ENCODE measurements at places on chromosomes 1 and 21.

DNA sequence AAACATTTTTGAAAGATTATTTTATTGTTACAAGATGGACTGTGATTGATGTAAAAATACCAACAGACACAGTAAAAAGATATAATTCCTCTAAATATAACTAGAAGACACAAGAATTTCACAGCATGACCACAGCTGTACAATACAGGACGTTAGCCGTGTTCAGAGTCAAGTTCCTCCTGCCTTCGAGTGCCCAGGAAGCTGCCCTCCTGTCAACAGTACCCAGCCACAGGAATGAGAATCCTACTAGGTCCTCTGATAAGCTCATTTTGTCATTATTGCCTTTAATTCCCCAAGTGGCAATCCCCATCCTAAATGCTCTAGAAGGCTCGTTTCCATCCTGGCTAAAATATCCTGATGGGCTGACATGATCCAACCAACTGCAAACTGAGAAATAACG lies 16.4 kb upstream of the CAPN2 start:
- no peak for DNase-seq

DNA sequence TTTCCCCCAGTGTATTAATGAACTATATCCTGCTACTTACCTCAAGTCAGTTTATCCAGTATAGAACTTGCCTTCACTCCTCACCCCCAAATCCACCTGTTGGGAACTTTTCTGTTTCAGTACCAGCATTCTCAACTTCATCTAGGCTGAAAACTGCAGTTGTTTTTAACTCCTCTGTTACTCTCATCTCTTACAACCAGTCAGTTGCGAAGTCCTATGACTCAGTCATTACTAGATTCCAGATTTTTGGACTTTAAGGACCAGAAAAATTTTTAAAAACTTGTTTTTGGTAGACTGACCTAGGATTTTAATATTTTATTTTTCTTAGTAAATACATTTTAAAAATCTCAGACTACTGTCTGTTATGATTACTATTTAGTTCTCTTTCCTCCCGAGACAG lies 8.1 kb downstream of the GNAI3 start:
- DNase-seq = peak; percentile 18

DNA sequence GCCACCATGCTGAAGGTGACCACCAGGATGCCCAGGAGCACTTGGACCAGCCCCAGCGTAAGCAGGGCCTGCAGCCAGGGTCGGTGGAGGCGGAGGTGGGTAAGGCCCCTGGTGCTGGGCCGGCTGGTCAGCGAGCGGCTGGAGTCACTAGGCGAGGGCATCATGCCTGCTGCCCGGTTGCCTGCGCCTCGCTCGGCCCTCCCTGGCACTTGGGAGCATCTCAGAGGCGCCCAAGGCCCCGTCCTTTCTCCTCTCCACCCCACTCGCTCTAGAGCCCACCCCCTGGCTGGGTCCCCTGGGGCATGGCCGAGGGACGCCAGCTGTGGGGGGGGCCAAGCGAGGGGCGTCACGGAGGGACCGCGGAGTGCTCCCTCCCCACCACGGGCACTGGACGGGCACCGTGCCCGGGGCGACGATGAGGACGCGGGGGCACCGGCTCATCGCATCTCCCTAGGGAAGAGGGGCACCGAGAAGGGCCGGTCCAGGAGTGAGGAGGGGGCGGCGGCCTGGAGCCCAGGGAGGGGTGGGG lies 505 bp downstream of the ENTREP3 start:
- DNase-seq = no peak

- no peak for DNase-seq
Measured at GRCh38 chr21:29394051-29394450, 95.3 kb downstream of the BACH1 start.

- no peak for DNase-seq
Measured at GRCh38 chr1:29607236-29607635, 370.9 kb downstream of the PTPRU start.

- no peak for DNase-seq
Measured at GRCh38 chr1:246416261-246416660, 90.8 kb downstream of the SMYD3 start.

GRCh38 chr1:57576756-57577155 lies 152.9 kb upstream of the DAB1 start:
- DNase-seq = no peak

DNA sequence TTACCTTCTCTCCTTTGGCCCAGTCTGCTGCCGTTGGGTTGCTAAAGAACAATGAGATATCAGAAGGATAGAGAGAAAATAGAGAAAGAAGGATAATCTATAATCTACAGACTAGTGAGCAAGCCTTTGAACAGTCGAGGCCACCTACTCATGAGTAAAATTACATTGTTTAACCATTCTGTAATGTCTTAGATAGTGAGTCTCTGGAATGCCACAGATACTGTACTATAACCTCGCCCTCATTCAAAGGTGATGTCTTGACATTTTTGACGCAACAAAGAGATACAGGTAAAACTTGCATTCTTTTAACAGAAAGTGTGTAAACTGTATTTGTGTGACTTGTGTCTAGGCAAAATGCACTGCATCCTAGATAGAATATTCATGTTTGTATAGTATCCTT lies 77.9 kb downstream of the LAMC1 start:
- no peak for DNase-seq

DNA sequence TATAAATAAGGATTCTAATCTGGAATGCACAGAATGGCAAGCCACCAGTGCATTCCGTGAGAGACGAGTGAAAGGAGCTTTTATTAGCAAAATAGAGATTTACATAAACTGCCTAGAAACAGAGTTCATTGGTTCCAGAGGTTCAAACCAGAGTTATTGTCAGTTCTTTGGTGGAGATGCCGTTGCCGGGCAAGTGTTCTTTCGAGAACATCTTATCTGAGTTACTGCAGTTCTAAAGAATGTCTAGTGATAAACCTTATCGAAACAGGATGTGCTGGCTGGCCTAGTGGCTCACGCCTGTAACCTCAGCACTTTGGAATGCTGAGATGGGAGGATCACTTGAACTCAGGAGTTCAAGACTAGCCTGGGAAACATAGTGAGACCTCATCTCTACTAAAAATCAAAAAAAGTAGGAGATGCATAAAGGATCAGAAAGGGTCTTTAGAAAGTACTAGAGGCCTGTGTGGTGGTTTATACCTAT lies 19.9 kb upstream of the EVI5 start:
- peak; percentile 88 for DNase-seq

DNA sequence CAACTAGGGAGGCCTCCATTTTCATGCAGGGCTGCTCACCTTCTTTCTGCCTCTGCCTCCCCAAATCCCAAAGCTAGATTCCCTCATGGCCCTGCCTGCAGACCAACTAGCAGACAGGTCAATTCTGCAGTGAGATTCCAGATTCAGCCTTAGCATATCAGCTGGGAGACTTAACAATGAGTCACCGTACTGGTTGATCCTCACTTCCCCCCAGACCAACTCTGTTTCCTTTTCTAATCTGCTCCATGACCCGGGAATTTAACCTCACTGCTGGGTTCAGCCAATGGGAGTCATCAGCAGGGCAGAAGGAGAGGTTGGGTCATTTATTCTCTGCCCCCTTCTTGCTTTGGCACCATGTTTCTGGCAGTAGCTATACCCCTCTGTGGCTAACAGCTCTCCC lies 140.6 kb upstream of the GRIK3 start:
- no peak for DNase-seq

- DNase-seq = peak; percentile 20
Measured at GRCh38 chr1:169892927-169893644, 610 bp downstream of the SCYL3 start.

DNA sequence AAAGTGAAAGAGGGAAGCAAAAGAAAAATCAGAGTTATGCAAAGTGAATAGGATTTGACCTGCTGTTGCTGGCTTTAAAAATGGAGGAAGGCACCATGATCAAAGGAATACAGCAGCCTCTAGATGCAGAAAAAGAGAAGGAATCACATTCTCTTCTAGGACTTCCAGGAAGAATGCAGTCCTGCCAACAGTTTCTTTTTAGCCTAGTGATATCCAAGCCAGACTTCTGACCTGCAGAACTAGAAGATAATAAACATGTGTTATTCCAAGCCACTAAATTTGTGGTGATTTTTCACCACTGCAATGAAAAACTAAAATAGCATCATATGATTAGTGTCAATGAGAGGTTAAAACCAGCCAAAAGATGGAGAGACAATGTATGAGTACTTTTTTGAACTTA lies 101.9 kb upstream of the ADAMTS5 start:
- DNase-seq = no peak

- DNase-seq = peak; percentile 30
Measured at GRCh38 chr1:224698015-224698451, 81.9 kb downstream of the CNIH3 start.

DNA sequence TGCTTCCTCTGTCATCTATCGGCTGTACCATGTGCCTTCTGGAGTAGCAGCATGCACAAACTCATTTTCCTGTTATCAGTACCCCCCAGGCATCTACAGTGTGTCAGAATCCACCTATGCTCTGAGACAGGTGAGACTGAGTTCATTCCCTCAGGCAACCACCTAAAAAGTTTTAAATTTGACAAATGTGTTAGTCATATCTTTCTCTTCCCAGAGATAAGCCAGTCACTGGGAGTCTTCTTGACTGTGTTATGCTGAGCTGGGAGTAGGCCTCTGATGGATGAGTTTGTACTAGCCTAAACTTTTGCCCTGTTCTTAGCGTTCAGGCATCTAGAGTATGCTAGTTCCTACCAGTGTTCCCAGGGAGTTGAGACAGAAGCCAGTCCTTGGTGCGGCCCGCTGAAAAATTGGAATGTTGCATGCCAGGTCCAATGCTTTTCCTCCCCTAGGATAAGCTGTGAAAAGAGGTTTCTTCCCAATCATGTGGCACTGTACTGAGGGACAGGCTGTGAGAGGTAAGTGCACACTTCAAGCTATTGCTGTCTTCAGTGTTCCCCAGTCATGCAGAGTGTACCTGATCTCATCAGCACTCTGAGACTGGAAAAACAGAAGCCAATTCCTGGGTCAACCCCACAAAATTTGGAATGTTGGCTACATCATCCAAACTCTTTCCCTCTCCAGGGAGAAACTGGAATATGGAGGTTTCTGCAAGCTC lies 1202.3 kb downstream of the NCAM2 start:
- no peak for DNase-seq

DNA sequence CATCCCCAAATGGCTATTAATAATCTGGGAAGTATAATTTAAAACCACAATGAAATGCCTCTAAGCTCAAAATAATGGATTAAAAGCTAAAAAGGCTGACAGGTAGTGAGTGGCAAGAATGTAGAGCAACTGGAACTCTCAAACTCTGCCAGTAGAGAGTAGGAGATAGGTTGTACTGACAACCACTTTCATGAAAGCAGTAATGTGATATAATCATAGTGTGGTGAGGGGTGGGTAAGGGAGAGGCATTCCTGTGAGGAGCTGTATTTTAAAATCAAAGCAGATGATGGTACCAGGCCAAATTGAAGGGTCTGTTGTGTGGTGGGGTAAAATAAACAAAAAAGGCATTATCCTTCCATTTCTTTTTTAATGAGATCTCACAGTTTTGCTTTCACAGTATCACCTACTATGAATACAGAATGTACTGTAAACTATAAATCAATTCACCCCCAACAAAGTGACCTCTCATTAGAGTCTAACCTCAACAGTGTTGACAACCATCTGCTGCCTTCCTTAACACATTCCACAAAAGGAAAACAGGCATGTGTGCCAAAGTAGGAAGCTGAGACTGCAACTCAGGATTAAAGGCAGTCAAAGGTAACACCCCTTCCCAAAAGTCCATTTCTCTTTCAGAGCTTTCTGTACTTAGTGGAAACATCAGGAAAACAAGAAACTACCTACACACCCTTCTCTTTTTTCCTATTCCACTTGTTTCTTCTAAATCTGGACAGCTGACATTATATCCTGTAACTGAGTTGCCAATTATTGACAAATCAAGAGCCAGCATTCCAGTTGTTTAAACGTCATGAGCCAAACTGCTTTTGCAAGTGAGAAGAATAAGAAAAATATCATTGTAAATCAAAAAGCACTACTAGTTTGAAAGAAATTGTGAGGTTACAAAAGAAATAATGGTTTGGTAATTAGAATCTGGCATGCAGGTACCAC lies 130.8 kb downstream of the FAF1 start:
- DNase-seq = peak; percentile 58

DNA sequence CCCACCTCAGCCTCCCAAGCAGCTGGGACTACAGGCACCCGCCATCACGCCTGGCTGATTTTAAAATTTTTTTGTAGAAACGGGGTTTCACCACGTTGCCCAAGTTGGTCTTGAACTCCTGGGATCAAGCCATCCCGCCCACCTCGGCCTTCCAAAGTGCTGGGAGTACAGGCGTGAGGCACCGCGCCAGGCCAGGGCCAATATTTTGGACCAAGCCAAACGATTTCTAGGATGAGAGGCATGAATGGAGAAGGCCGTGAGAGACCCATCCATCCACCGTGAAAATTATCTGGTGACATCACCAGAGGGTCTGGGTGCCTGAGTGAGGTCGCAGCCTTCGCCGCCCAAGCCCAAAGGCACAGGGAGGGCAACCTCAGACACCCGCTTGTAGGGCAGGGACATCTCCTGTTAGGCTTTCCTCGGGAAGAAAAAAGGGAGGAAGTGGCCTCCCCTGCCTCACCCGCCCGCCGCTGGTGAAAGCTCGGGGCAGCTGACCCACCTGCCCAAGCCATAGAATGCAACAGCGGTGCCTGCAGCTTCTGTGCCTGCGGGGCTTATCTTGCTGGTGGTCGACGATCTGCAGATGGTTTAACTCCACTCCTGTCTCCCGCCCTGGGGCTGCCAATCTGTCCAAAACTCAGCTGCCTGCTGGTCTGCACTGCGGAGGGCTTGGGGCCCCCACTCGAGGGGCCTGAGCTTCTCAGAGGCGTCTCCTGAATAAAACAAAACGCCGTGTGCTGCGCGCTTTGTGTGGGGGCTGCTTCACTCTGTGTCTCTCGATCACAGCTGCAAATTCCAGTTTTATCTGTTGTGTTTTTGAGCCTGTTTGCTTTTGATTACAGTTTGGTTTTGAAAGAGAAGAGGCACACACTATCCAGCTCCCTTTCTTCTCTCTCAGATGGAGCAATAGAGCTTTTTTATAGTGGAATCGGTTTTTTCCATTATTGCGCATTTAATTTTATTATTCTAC lies 85.8 kb downstream of the MRPS6 start:
- DNase-seq = no peak

- peak; percentile 70 for DNase-seq
Measured at GRCh38 chr1:210362526-210362925, 33.8 kb downstream of the HHAT start.

- peak; percentile 45 for DNase-seq
Measured at GRCh38 chr1:2543543-2544092, 12.6 kb upstream of the TNFRSF14 start.

- DNase-seq = peak; percentile 63
Measured at GRCh38 chr1:66618390-66618789, 84.4 kb downstream of the SGIP1 start.

DNA sequence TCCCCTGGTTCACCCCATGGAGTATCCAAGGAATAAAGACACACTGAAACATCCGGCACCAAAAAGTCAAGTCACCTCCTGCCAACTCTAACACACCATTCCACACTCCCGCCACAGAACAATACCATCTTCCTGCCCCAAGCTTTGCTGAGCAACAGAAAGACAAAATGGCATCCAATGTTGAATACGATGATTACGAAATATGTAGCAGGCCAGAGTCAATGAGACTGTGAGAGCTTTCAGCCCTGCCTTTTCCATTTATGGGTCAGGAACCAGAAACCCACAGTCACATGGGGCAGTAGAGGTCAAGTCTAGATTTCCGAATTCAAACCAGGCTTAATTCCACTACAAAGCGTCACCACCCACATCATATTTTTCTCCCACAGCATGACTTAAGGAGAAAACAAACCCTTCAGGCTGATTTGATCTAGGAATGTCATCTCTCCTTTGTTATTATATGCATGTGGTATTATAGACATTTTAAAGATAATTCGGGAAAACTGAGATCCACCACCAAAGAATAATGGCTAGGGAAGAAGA lies 249.8 kb downstream of the SETD4 start:
- DNase-seq = no peak

- DNase-seq = no peak
Measured at GRCh38 chr1:158285756-158286241, 3.9 kb upstream of the CD1C start.

- peak; percentile 36 for DNase-seq
Measured at GRCh38 chr21:28719723-28720122, 273.0 kb downstream of the LTN1 start.
